ENCODE measurements at places on chromosomes 16 and 17.

DNA sequence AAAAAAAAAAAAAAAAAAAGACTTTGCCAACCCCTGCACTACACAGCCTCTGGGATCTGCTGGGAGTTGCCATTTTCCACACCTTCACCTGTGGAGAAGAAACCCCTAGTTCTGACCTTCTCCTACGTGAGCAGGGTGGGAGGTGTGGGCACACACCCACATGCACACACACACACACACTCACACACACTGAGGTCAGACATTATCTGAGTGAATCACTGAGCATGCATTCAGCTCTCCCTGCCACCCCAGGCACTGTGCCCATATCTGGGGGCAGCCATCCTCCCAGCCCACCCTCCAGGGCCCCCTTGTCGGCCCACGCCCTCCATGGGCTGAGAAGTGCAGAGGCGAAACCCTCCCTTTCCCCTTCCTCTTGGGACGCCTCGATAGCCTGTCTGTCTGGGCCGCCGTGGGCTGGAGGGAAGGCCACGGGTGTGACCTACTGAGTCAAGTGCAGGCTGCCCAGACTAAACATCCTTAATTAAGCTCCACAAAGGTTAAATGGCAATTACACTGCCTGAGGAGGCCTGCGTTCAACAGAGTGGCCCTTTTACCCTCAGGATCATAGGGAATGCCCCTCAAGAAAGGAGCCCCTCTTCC lies 143.8 kb downstream of the C16orf95 start:
- DNase-seq, result no peak

GRCh38 chr17:76951375-76951905 lies 83.2 kb downstream of the MGAT5B start:
- DNase-seq, result no peak

- no peak for DNase-seq
These were observed 72.2 kb downstream of the METRNL start for GRCh38 chr17:83151442-83152226.

GRCh38 chr17:82097184-82097918 lies 685 bp downstream of the FASN start:
- DNase-seq, result no peak

DNA sequence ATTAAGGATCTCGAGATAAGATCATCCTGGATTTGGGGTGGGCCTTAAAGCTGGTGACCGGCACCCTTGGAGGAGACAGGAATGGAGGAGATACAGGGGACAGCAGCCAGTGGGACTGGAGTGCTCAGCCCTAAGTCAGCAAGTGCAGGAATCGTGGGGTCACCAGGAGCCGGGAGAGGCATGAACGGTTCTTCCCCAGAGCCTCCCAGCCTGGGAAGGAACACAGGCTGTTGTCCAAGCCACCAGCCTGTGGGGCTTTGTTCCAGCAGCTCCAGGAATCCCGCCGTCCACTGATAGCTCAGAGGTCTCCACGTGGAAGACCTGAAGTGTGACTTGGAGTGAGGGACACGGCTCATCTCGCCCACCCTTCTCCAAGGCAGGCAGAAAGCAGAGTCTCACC lies 2.5 kb upstream of the WDR45B start:
- DNase-seq, result no peak

DNA sequence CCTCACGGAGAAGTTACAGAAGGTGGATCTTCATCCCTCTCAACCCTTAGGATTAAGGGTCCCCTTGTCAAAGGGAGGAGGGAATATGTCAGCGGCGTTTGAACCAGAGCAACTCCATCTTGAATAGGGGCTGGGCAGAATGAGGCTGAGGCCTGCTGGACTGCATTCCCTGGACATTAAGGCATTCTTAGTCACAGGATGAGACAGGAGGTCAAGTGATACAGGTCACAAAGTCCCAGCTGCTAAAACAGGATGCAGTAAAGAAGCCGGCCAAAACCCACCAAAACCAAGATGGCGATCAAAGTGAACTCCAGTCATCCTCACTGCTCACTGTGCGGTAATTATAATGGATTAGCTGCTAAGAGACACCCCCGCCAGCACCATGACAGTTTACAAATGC lies 36.7 kb downstream of the RBFOX3 start:
- DNase-seq, result no peak

- DNase-seq, result peak; percentile 57
These were observed 12.1 kb upstream of the CBX8 start for GRCh38 chr17:79808763-79809529.

DNA sequence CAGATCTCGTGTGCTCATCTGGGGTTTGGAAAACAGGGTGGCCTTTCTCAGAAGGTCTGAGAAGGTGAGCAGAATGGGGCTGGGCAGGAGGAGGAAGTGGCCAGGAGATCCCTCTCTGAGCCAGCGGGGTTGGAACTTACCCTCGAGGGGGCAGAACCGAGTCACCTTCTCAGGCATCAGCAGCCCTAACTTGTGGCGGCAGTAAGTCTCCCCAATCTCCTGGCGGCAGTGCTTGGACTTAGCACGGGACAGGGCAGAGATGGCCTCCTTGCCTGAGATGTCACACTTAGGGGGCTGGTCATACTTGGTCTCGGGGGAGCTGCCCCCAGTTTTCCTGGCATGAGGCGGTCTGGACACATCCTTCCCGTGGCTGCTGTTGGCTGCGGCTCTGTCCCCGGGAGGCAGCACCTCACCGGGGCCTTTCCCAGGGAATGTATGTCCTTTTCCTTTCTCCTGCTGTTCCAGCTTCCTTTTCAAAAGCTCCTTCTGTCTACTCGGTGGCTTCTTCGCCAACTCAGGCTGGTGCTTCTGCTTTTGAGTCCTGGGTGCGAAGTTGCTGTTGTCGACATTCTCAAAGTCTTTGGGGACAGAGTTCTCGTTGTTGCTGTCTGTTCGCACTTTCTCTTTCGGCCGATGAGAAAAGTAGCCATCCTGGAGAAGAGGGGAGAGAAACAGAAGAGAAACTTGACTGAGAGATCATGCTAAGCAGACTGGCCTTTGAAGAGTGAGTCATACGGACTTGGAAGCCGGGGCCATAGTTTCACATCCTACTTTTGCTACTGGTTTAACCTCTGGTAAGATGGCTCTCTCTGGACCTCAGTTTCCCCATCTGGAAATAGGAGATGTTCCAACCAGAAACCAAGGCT lies 211.7 kb downstream of the XYLT1 start:
- no peak for DNase-seq

DNA sequence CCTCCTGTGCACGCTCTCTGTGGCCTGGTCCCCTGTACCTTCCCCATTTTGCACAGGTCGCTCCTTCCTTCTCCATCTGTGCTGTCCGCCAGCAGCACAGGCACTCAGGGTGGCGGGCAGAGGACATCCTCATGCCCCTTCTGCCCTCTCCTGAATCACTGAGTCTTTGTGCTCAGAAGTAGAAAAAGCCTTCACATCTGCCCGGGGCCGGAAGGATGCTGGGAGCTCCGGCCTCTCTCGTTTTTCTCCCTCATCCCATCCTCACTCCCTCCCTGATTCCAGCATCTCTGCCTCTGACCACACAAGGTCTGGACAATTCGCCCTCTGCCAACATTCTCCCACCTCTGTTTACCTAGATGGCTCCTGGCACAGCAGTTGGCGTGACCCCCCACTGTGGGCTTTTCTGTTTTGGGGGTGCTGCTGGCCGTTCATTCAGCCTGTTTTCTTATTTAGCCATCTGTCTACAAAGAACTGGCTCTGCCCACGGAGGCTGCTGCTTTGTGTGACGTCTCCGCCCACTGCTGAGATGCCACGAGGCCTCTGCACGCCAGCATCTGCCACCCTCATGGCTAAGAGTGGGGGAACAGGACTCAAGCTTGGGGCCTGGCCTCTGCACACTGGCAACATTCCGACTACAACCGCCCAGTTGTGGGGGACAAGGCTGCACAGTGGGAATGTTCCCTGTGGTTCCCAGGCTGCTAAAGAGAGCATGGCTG lies 36.7 kb downstream of the SEC14L5 start:
- DNase-seq, result no peak

- no peak for DNase-seq
These were observed 56.5 kb downstream of the KSR1 start for GRCh38 chr17:27512511-27513346.

- no peak for DNase-seq
These were observed 6.8 kb downstream of the TBKBP1 start for GRCh38 chr17:47700471-47701449.

DNA sequence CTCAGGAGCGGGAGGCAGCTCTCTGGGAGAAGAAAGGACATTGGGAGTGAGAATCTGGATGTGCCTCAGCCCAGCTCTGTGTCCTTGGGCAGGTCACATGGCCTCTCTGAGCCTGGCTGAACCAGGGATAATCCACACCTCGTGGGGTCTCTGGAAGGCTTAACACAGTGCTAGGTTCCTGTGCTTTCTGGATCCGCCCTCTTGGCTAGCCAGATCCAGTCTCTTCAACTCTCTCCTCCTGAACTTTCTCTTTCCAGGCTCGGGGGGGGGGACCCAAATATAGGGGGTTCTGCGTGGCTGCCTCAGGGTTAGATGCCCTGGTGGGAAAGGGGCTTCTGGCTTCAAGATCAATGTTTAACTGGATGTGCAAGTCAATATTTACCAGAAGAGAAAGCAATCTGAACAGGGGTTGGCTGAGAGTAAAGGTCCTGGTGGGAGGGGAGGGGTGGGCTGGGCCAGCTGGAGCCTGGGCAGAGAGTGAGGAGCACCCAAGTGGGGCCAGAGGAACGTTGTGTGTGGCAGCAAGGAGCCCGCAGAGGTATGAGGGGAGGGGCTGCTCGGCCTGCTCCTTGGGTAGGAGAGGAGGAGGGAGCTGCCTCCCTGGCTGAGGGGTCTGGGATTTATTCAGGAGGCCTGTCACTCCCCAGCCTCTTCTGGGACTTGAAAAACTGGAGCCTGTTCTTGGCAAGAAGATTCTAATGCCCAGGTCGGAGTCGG lies at the start of gene SERPINF2:
Gene SERPINF2, plus strand, starts transcription at position 501 of the 717 bp plus-strand sequence. CDS start 2,125 bp downstream, outside the sequence.
- DNase-seq, result no peak

DNA sequence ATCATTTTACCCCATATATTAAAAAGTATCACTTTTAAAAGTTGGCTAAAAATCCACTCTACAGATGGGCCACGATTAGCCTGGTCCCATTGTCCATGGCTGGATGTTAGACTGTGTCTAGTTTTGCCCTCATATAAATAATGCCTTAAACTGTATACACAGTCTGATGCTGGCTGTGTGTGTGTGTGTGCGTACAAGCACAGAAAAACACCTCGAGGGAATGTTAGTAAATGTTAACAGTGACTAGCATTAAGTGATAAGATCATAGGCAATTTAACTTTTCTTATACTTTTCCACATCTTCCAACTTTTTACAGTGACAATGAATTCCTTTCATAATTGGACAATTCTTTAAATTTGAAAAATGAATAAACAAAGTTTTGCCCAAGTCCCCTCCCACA lies 8.2 kb downstream of the NOS2 start:
- no peak for DNase-seq

- DNase-seq, result no peak
These were observed at the start of gene UNC45B for GRCh38 chr17:35147375-35147905. Gene UNC45B (plus strand): TSS chr17:35147817. CDS start chr17:35148264, 447 bp downstream.

DNA sequence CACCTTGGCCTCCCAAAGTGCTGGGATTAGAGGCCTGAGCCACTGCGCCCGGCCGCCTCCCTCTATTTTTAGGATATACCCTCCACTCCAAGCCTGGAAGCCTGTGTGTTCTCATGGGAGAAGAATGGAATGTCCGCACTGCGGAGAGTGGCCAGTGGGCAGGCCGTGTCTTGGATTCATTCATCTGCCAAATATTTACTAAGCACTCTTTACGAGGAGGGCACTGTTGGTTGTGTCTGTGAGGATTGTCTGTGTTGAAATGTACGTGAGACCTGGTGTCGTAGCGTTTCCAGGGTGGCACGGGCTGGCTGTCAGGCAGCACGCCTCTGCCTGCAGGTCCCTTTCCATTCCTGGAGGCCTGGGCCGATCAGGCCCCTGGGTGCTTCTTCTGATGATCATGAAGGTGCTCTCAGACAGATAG lies 19.2 kb downstream of the PGS1 start:
- DNase-seq, result no peak

- no peak for DNase-seq
These were observed 15.7 kb downstream of the MGAT5B start for GRCh38 chr17:76883744-76884525.

DNA sequence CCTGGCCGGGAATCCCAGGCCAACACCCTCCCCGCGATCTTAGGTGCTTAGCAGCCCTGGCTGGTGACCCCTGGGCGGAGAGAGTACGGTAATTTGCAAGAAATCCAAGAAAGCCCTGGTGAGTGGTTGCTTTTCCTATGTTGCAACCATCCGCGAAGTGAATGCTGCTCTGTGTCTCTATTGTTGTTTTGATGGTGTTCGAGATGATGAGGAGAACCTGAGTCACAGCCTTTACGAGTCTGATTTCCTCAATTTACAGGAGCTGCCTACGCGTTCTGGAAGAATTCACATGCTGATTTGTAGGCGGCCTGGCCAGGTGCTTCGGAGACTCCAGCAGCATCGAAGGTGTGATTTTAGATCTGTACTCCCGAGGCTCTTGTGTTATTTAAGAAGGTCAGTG lies 63.3 kb downstream of the TMEM235 start:
- no peak for DNase-seq

DNA sequence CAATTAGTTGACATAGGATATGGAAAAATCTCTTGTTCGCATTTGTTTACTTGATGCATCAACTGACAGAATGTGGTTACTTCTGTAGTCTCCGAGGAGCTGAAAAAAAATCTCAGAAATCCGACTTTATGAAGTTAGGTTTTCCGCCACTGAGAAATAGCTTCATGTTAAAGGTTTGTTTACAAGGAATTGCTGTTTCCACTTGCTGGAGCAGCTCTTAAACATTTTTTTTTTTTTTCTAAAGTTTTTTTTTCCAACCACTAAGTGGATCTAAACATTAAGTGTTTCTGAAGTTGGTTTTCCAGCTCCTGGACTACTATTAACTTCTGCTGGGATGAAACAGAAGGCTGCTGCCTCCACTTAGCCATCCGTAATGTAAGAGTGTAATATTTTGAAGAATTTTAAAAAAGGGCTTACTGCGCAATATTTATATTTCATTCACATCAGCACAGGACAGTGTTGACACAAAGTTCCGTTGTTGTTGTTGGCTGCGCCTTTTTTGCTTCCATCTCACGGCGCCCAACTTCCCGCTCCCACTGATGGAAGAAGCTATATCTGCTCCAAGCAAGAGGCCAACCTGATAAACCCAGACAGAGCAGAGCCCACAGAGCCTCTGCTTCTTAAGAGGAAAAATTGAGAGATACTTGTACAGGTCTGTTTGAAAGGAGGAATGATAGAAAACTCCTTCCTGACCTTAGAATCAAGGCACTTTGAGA lies 167.7 kb upstream of the KCNJ16 start:
- DNase-seq, result no peak

- DNase-seq, result no peak
These were observed 32.5 kb downstream of the BAIAP2 start for GRCh38 chr17:81067391-81067811.

GRCh38 chr17:1907216-1907631 lies 77.4 kb downstream of the RPA1 start:
- no peak for DNase-seq

DNA sequence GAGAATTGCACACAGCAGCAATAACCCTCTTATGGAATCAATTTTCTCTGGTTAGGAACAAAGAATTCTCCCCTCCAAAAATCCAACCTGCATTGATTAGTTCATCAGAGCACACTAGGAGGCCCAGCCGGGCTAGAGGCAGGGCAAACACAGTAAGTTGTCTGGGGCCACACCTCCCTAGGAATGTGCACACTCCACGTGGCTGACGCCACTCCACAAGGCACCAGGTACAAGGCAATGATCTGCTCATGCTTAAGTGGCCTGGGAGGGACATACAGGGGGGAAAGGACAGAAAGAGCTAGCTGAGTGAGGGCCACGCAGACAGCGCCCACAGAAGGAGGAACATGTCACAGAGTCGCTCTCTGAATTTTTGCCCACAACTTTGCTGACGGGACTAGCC lies 107.6 kb downstream of the SLC39A11 start:
- no peak for DNase-seq

- no peak for DNase-seq
These were observed 23.6 kb upstream of the ZNF750 start for GRCh38 chr17:82863383-82863940.

GRCh38 chr17:7712111-7712771 lies 5.3 kb upstream of the DNAH2 start:
- no peak for DNase-seq
